ENCODE measurements at places on chromosomes 11 and 22.

DNA sequence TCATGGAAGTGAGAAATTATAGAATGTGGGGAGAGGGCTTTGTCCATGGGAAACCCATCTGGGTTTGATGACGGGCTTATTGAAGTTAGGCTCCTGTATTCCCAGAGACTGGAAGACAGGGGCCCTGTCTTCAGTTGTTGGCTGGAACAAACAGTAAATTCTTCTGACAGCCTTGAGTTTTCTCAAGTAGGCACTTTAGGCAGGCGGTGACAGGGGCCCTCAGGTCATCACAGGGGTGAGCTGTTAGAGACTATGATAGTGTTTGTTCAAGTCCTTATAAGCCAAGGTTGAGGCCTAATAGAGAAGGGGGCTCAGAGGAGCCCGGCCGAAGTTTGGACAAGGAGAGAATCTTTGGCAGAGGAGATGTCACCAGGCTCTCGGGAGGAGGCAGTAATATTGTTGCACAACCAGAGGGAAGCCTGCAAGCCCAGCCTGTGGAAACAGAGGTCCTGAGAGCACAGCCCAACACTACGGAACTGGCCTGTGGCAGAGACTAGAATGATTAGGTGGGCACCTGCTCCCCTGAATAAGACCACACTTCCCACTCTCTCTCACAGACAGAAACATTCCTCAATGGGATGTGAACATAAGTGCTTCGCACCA, 20.2 kb upstream of the IL17RA start:
- no peak for DNase-seq

GRCh38 chr11:37623778-37624177, 1025.7 kb upstream of the RAG2 start:
- DNase-seq = no peak

GRCh38 chr11:61049859-61050258, 52.4 kb upstream of the CD5 start:
- DNase-seq = no peak

GRCh38 chr11:108909041-108909440, 244.2 kb downstream of the DDX10 start:
- DNase-seq = no peak

DNA sequence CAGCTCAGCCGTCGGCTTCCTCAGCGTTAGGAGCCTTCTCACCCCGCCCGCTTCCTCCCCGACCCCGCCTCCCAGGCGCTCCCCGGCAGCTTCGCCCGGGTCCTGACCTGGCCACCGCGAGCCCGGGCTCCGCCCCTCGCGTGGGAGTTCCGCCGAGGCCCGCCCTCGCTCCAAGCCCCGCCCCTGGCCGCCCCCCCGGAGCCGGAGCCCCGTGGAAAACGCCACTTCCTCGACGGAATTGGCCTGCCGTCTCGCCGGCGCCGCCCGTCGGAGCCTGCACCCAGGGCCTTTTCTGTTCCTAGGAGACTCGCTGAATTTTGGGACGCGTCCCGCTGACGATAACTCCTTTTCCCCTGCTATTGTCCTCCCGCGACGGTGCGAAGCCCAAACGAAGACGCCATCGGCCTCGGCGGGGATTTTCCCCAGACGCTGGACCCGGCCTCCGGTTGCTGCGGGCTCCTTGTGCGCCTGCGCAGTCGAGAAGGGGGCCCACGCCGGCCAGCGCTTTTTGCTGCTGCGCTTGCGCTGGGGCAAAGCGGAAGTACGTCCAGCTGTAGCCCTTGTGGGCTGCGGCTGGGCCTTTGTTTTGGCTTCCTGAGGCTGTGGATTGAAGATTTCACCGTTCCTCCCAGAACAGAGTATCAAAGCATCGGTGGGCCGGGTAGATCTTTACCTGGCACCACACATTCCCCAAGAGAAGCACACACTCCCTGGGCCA, 10.0 kb downstream of the RELA start:
- peak; percentile 97 for DNase-seq

- peak; percentile 24 for DNase-seq
Measured at GRCh38 chr11:119258180-119258579, 52.0 kb downstream of the CBL start.

- DNase-seq = no peak
Measured at GRCh38 chr11:65317025-65317786, 2.5 kb downstream of the CDC42EP2 start.
